ENCODE measurements at places on chromosomes 16 and 17.

DNA sequence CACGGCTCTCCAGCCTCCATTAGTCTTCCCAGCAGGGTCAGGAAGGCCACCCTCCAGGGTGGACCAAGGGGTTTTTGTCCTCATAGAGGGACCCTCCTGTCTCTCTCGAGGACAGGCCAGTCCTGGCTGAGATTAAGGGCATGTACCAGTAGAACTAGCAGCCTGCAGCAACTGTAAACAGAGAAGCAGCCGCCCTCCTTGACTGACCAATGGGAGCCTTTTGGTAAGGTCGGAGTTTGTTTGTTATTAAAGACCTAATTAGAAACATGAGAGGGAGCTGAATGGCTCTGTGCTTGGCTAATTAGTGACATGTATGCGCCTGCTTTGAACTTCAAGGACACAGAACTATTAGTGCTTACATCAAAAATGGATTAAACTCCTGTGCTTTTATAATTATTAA is 80.0 kb downstream of the CCDC182 start:
- DNase-seq, result no peak

DNA sequence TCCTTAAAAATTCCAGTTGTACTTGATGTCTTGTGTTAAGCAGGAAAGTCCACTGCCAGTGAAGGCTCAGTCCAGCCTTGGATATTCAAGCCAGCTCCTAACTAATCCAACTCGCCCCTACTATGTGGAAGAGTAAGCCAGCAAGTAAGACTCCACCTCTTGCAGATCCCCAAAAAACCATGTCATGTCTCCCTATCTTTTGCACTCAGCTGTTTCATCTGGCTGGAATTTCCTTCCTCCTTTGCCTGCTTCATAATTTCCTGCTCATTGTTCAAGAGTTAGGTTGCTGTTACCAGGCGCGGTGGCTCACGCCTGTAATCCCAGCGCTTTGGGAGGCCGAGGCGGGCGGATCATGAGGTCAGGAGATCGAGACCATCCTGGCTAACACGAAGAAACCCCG is 37.8 kb downstream of the RBBP6 start:
- no peak for DNase-seq

GRCh38 chr17:45146166-45146565 is 2.1 kb upstream of the HEXIM1 start:
- no peak for DNase-seq

- no peak for DNase-seq
Measured at GRCh38 chr16:13805951-13806350, 114.0 kb upstream of the ERCC4 start.

GRCh38 chr16:65867276-65867960 is 499.1 kb upstream of the CDH5 start:
- DNase-seq, result no peak

DNA sequence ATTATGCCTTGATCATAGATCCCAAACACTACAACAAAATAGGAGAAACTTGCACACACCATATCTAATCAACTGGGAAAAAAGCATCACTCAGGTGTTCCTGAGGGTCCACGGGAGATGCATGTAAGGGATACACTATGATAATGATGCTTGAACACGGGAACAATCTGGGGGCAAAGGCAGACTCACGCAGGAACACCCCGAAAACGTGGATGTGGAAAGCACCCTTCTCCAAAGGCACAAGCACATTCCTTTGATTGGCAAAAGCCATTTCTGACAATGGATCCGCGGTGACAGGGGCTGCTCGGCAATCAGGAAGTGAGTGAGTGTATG is 1.3 kb downstream of the ZNF652 start:
- DNase-seq, result no peak
